ENCODE measurements at places on chromosomes 5 and 9.

DNA sequence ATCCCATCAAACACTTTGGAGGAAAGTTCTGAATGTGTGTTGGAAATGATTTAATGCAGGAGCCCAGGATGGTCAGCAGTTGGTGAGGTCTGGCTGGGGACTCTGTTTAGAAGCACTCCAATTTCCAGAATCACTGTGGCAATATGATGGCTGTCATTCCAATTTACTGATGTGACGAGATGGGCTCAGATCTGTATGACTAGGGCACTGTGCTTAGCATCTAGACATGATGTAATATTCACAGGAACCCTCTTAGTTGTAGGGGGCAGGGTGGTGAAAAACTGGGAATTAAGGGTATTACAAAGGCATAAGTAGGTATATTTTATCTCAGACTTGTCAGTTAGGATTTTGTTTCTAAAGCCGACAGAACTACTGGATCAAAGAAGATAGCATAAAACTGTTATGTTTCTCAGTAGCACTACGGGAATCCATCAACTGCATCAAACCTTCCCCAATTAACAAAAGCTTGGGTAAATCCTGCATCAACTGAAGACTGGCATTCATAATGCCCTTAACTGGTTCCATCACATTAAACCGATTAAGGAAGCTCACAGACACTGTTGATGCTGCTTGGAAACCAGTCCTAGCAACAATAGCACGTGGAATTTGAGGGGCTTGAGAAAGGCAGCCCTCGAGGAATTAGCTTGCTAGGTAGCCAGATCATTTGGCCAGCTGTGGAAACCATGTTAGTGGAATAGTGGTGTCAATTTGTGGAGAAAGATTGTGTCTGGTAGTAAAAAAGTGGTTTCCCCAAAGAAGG, 86.1 kb downstream of the SV2C start:
- DNase-seq: no peak

GRCh38 chr5:132466433-132467286, 23.9 kb downstream of the IRF1 start:
- DNase-seq: peak; percentile 61

GRCh38 chr9:26261503-26262330, 583.5 kb upstream of the TUSC1 start:
- DNase-seq: no peak

GRCh38 chr5:153674356-153674755, 183.9 kb downstream of the GRIA1 start:
- DNase-seq: no peak

DNA sequence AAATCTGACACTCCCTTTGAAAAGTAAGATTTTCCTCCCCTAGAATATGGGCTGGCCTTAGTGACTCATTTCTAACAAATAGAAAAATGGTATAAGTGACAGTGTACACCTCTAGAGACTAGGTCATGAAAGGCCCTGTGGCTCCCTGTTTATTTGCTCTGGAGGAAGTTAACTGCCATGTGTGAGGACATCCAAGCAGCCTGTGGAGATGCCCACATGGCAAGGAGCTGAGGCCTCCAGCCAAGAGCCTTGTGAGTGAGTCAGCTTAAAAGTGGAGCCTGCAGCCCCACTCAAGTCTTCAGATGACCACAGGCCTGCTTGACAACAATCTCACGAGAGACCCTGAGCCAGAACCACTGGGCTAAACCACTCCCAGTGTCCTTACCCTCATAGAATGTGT, 128.1 kb upstream of the LHFPL2 start:
- DNase-seq: no peak

DNA sequence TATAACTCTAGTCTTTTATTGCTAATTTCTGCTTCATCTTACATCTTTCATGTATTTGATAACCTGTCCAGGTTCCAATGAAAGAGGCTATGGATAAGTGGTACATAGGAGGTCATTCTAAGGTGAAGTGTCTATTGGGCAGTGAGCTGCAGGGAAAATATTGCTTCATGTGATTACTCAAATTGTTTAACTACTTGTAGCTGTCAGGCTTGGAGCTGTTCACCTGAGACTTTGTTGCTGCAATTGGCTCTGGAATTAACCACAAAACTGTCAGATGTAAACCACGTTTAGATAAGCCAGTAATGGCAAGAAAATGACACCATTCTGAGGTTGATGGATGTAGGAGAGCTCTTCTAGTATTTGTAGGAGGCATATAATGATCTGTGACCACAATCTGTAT, 26.0 kb downstream of the ADAMTSL1 start:
- no peak for DNase-seq

All from T-helper 9 cell (primary cell).